Stimulated activated CD4-positive, alpha-beta T cell treated with anti-CD3 and anti-CD28 coated beads, Interleukin-15, amount 100 ng/mL, for 48 hours (primary cell): ENCODE measurements at places on chromosomes 6 and 20.

- DNase-seq = no peak
Observed at GRCh38 chr20:13554706-13555105, 84.0 kb downstream of the TASP1 start.

DNA sequence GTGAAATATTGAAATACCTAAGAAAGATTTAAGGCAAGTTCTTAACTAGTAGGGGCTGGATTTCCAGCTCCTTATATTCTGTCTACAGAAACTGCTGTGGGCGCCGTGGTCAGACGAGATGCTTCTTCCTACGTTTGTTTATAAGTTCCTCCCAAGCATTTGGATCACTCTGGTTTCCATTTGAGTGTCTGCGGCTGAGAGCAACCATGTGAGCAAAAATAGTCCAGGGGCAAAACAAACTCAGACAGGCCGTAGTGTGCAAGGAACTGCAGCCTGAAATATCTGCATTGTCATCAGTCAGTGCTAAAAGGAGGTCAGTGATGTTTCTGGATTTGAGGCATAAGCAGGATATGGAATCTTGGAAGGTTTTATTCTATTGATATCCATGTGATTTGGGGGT, 485.9 kb upstream of the JAG1 start:
- DNase-seq = no peak

GRCh38 chr6:39527792-39528564, 197.2 kb downstream of the KIF6 start:
- DNase-seq = no peak

GRCh38 chr20:39825524-39825923, 863.4 kb downstream of the DHX35 start:
- DNase-seq = no peak
